ENCODE measurements at places on chromosomes 4 and X.

GRCh38 chrX:16635040-16635439 lies 14.9 kb upstream of the S100G start:
- no peak for DNase-seq

DNA sequence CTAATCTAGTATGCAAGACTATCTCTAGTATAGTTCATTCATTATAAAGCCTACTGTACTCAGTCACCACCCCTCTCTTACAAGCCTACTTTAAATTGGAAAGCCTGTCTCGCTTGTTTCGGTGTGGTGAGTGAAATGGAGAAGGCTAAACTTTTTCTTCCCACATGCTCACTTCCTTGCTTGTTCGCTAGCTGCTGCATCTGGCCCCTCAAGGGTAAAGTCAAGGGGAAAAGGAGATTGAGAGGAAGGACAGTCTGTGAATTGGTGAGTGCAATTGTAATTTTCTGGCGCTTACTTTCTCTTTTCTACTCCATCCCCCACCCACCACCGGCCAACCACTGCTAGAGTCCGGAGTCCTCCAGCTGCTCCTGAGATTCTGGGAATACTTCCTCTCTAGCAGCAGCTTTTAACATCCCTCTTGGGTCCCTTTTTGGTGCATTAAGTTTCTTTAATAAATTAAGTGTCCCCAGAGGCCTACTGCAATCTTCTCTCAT lies 12.1 kb upstream of the ARAP2 start:
- DNase-seq = no peak

GRCh38 chr4:147940171-147940570 lies 208.3 kb downstream of the ARHGAP10 start:
- DNase-seq = no peak

DNA sequence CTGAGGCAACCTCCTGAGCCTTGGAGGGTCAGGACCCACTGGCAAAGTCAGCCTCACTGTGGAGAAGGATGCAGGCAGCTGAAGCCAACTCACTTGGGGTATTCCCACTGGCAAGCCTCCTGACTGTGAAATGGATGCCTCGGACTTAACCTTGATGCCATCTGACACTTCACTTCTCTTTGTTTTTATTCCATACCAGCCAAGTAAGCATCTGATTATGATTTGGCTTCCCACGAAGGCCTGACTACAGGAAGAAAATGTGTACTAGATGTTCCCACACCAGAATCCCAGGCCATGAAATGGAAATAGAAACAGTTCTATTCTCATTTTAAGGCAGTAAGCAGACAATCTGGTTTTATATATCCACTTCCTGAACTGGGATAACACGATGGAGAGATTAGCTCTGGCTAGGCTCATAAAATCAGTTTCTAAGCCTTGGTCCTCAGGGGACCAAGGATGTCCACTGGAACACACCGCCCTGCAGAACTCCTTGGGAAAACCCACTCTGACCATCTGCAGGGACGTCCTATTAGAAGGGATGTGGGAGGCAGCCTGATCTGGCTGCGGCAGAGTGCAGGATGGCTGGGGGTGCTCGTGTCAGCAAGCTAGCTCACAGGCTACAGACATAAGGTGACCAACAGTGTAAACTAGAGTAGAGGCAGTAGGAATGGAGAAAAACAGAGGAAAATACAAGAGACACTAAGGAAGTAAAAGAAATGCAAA lies 89.3 kb downstream of the TSPAN5 start:
- DNase-seq = no peak

GRCh38 chr4:54085284-54085683 lies 14.7 kb upstream of the GSX2 start:
- DNase-seq = no peak

GRCh38 chr4:53168228-53168627 lies 197.6 kb downstream of the SCFD2 start:
- DNase-seq = no peak

GRCh38 chr4:20253735-20254409 lies 2.2 kb downstream of the SLIT2 start:
- no peak for DNase-seq
